ENCODE measurements at places on chromosomes 3 and 15.

DNA sequence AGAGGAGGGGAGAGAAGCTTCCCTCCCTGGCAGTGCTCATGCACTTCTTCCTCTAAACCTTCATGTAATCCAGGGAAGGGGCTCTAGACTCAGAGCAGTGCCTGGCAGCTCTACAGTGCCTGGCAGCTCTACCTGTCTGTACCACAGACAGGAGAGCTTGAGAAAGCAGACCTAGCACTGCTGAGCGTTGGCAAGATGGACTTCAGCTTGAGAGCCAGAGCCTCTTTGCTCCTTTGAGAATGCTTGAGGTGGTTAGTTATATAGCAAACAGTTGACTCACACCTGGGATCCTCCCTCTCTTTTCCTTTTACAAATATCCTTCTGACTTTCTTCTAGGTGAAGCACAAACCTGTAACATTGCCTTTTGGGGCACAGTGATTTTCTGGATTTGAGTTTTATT lies 20.9 kb downstream of the FBXO22 start:
- DNase-seq, result no peak

DNA sequence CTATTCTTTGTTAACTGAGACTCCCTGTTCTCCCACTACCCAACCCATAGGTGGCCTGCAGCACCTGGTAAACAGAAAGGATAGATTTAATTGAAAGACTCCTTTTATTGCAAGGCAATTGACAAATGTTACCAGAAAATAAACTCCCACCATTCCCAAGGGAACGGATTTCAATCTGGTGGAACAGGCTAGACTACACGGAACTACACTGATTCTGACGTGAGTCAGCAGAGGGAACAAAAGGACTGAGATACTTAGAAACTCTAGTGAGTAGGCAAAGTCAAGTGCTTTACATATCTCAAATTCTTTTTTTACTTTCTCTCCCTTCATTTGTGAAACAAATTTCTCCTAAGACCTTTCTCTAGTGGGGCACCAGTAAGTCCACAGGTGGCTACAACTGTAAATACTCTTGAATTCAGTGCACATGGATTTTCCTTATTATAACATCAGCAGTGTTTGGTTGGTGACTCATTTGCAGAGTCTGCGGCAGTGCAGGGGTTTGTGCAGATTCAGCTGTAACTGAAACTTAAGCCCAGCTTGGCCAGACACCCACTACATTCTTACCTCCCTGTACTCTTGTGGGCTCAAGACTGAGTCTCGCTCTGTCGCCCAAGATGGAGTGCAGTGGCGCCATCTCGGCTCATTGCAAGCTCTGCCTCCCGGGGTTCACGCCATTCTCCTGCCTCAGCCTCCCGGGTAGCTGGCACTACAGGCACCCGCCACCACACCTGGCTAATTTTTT lies 34.3 kb upstream of the PLSCR2 start:
- no peak for DNase-seq

- no peak for DNase-seq
These were observed 895.6 kb downstream of the ROBO1 start for GRCh38 chr3:78872195-78872594.

DNA sequence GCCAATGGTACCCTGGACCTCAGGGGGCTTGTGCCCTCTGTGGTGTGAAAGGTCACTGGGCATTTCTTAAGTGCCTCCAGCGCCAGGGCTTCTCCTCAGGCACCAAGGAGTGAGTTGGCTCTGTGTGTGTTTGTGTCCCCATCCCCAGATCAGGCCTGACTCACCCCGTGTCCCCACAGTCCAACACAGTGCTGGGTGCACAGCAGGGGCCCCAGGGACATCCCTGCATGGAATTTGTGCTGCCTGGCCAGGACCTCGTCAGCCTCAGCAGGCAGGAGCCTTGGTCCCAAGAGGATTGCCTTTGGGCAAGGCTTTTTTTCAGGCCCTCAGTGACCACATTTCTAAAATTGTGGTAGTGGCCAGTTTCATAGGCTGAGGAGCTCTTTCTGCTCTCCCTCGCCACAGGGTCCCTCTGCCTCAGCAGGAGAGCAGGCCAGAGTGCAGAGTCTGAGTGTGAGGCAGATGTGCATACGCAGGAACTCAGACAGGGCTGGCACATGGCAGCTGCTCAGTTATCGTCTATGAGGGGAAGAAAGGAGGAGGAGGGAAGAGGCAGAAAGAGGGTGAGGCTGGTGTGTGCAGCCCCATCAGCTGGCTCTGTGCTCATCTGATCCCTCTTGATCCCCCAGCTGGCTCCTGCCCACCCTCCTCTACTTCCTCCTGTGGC lies 215.6 kb downstream of the RPLP1 start:
- DNase-seq, result no peak

GRCh38 chr3:149442043-149442442 lies 32.5 kb upstream of the TM4SF4 start:
- no peak for DNase-seq

DNA sequence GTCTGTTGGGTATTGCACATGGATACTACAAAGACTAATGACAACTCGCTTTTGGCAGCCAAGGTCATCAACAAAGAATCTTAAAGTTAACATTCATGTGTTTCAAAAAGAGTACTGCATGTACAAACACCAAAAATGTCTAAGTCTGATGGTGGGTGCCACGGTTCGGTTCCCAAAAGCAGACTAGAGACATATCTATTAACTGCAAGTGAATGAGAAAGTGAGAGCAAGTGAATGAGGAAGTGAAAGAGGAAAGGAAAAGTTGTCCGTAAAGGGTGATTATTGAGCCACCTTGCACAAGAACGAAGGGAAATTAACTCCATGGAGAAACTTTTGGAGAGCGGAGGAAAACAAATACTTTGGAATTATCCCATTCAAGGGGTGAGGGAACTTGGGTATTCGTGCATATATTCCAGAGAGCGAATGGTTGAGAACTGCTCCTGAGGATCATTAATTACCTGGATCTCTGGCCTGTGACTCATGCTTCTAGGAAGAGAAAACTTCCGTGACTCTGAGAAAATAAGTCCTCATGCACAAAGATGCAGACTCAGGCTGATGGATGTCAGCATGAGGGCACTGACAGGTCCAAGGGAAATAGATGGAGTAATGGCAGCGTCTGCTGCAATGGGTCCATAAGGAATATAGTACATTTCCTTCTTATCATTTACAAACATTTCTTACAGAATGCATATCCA lies 336.5 kb upstream of the TGFBR2 start:
- no peak for DNase-seq

- DNase-seq, result no peak
These were observed 44.0 kb downstream of the CD200 start for GRCh38 chr3:112376992-112377391.

GRCh38 chr3:131922356-131922755 lies 112.5 kb downstream of the CPNE4 start:
- DNase-seq, result no peak

DNA sequence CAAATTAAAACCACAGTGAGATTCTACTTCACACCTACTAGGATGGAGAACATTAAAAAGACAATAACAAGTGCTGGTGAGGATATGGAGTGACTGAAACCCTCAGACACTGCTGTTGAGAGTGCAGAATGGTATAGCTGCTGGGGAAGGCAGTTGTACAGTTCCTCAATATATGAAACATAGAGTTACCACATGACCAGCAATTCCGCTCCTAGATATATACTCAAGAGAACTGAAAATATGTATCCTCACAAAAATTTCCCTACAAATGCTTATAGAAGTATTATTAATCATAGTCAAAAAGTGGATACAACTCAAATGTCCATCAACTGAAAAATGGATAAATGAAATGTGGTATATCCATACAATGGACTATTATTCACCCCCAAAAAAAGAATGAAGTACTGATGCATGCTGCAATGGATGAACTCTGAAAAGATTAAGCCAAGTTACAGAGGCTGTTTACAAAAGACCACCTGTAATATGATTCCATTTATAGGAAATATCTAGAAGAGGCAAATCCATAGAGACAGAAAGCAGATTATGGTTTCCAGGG lies 164.7 kb upstream of the IGF1R start:
- DNase-seq, result no peak

DNA sequence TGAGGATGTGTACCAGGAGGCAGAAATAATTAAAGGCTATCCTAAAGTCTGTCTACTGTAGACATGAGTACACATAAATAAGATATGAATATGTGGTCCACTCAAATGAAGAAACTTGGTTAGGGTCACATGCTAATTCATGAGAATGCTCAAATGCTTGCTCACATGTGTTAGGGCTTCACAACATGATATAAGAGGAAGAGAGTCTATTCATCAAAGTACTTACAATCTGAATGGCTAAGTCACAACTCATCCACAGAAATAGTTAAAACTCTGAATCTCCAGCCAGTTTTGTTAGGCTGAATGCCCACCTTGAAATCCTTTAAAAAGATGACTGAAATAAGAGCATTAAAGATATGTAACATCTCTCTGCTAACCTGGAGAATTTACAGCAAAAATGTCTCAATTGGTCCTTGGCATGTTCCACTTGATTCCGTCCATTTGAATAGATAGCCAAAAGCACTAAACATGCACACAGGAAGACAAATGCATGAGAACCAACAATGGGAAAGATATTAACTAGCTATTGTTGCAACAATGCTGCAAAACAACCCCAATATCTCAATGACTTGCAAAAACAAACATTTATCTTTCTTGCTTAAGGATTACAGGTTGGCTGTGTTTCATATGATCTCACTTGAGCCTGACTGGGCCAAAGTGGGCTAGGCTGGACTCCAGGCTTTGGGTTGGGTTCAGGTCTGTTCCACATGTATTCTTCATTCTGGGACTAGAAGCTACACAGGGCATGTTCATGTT lies 10.6 kb upstream of the TBC1D5 start:
- no peak for DNase-seq

DNA sequence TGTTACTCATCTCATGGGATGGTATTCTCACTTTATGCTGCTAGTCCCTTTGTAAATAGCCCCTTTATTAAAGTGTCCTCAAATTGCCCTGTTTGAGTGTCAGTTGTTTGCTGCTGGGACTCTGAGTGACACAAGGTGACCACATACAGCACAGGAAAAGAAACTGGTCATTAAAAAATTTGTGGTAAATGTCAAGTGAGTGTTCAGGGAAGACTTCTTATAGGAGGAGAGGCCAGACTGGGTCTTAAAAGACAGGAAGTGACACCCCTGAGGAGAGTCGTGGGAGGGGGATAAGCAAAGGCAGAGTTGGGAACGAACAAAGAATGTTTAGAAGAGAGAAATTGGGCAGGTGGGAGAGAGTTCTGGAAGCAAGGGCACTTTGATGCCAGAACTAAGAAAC lies 35.2 kb downstream of the CCR3 start:
- no peak for DNase-seq

GRCh38 chr15:89301304-89302089 lies 33.1 kb downstream of the POLG start:
- no peak for DNase-seq

GRCh38 chr3:111087924-111088469 lies 16.4 kb downstream of the NECTIN3 start:
- DNase-seq, result no peak

DNA sequence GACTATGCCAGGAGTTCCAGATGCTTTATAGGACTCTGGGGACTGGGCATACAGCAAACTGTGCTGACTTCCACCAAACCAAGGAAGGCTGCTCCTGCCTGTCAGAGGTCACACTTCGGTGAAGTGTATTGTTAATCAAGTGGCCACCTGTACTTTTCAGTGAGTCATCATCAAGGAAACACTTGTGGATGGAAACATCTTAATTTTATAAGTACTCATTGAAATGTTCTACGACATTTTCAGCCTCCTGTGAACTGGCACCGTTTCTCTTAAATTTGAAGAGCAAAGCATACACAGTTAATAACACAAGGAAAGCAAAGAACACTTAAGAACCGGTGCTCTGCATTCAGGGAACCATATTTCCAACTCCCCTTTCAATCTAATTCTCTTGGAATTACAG lies 801.7 kb upstream of the DPPA4 start:
- DNase-seq, result no peak

GRCh38 chr3:19467761-19468160 lies 319.5 kb downstream of the KCNH8 start:
- DNase-seq, result no peak

DNA sequence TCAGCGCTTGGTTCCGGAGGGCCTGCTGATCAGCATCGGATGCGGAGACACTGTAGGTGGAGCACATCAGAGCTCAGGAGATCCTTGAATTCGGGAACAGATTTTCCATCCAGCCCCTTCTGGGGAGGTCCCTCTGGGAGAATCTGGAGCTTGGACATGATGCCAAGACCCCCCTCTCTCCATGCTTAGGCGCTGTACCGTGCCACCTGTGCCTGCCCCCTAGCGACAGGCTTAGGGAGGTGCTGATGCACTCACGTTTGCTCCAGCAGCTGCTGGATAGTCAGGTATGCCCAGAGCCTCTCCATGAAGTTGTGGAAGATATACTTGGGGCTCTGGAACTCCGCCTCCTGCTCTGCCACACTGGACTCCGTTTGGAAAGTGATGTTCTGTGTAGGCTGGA lies 9.7 kb downstream of the ITIH4 start:
- DNase-seq, result peak; percentile 22

DNA sequence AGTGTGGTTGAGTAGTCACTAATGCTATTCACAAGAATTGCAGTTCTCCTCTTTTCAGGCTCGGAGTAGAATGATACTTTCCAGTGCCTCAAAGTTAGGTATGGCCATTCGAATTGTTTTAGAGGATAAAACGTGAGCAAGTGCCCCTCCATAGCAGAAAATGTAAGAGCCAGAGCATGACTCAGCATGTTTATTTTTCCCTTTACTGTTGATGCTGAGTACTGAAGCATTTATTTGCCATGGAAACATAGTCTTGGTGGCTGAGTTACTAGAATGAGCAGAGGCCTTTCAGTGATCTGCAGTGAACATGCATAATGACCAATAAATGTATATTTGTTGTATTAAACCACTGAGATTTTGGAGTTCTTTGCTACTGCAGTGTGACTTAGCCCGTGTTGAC lies 540.6 kb downstream of the NLGN1 start:
- DNase-seq, result no peak

DNA sequence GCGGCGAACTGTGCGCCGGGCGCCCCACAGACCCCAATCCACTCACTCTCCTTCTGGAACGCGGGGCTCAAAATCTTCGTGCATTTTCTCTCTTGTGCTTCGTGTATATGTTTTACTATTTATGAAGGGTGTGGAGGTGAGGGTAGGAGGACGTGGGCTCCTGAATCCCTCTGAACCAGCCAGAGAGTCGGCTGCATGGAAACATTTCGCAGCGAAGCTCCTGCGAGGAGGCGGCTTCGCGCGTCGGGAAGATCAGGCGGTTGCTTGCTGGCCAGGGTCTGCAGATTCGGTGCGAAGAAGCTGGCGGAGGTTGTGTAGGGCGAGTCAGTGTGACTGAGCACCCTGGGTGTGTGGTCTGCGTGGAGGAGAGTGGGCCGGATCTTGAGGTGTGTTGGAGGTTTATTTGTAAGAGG lies 1.1 kb downstream of the CNTN4 start:
- no peak for DNase-seq

GRCh38 chr15:74788683-74789151 lies 6.8 kb downstream of the CSK start:
- peak; percentile 66 for DNase-seq

GRCh38 chr15:44215594-44215993 lies 20.5 kb upstream of the FRMD5 start:
- no peak for DNase-seq

DNA sequence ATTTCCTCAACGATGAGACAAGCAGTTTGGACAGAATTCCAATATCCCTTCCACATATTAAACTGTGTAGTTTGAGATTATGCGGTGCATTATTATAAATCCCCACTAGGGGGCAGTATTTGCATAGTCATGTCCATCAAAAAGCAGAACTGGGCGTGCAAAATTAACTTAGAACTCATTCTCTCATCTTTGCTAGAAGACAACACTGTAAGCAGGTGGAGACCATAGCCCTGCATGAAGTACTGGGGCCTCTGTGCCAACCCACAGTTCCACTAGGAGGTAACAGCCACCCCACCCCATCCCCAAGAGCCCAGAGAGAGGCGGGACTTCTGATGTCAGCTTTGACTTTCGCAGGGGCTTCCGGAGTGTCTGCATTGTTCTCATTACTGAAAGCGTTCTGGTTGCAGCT lies 106.6 kb upstream of the TMC3 start:
- peak; percentile 5 for DNase-seq
